Stimulated activated CD8-positive, alpha-beta memory T cell treated with anti-CD3 and anti-CD28 coated beads, Interleukin-2, amount 100 ng/mL, for 1 hour (primary cell): ENCODE measurements at places on chromosomes 16 and 17.

DNA sequence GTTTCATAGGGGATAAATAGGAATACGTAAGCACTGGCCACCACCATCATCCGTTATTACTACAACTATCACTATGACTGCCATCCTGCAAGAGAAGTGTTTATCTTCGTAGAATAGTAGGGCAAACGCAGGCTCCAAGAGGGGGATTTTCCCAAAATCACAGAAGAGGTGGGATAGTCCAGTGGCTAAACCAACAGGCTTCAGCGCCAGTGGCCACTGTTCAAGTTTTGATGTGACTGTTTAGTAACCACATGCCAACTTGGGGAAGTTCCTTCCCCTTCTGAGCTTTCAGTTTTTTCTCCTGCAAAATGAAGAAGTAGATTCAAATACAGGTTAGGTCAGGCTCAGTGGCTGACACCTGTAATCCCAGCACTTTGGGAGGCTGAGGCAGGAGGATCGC lies 60.7 kb upstream of the GRIN2A start:
- no peak for DNase-seq

DNA sequence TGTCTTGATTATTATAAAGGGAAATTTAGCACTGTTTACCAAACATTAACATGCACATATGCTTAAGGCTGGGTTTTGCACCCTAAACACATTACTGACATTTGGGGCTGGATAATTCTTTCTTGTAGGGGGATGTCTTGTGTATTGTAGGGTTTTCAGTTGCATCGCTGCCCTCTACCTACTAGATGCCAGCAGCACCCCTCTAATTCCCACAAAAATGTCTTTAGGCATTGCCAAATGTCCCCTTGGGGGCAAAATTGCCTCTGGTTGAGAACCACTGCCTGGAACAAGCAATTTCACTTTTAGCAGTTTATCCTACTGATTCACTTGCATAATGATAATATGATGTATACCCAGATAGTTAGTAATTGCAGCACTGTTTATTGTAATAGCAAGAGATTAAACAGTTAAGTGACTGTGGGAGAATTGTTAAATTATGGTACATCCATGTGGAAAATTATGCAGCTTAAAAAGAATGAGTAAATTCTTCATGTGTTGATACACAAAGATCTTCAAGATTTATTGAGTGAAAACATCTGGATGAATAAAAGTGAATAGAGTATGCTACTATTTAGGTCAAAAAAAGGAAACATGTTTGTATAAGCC lies 18.4 kb downstream of the PRSS54 start:
- DNase-seq, result no peak

GRCh38 chr16:64498363-64498762 lies 623.5 kb downstream of the CDH11 start:
- DNase-seq, result no peak

DNA sequence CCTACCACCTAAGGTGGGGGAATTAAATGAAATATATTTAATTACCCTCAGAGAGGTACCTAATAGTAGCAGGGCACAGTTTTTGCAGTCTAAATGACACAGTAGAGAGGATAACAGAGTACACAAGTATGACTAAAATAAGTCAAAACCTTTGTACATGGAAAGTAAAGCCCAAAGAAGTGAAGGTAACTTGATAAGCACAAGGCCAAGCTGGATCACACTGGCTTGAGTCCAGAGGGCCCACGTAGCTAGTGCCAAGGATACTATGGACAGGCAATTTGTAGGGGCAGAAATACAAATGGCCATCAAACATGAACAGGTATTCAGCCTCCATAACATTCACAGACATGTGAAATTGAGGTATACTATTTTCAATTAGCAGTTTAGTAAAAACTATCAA lies 7.6 kb downstream of the MYO18A start:
- DNase-seq, result no peak

DNA sequence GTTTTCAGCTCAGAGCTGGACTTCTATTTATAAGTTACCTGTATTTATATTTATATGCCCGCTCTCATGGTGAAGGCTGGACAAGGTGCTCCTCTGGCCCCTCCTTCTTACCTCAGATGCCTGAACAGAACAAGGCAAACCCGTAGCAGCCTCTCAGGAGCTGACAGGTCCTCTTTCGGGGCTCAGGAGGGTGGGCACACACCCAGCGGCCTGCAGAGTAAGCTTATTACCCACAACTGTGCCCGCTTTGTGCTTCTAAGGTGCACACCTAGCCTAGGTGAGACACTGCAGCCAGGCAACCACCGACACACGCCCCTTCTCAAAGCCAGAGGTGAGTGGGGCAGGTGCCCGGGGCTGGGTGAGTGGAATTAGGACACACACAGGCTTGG lies 5.3 kb downstream of the NKIRAS2 start:
- DNase-seq, result no peak
